Testis (tissue), 5 donors: ENCODE measurements at places on chromosomes 2 and 18. TPM values are rescaled to one million over a fixed set of nuclear protein-coding genes. Genes with fewer than 3 reads are reported as not detected.

DNA sequence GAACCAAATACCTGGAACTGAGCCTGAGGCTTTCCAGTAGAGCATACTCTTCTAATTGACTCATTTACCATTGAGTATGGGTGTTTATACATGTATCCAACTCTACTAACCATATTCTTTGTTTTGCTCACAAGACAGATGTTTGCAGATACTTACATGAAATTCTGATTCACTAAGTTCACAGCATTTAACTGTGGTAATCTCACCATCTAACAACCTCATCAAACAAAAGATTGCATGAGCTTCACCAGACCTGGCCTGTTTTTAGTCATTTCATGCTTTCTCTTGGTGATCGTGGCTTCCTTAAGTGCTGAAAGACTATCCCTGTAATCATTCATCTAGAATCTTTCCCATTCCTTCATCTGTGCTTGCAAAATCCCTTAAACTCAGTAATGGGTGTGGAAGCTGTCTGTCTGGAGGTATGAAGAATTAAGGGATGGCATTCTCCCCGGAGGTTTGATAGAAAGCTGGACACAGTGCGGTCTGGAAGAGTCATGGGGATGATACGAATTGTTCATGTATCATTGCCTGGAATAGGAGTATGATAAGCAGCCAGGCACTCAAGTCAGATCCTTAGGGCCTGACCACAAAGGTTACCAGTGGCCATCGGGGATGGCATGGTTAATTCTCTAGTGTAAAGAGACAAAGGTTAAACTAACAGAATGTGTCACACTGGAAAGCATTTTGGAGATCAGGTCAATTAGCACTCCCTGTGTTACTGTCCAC lies 42.0 kb upstream of the IL1R1 start:
- no peak for DNase-seq

GRCh38 chr2:26458365-26459042 lies 19.4 kb downstream of the OTOF start:
- DNase-seq = no peak

DNA sequence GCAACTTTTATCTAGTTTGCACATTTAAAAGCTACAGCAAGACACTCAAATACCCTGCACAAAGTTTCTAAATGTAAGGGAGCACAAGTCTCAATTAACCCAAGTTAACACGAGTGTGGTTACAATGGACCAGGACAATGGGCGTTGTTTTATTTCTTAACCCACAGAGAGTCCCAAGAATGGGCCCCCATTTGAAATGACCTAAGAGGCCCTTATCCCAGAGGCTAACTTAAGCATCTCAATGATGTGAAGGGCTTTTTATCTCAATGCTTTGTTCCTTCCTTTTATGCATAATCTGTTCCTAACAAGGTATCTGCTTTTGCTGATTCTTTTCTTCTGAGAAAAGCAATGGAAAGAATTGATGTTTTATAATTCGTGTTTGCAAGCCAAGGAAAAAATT lies 151.5 kb upstream of the SALL3 start:
- DNase-seq = no peak

The SULT1C4 gene
- total RNA-seq = 3.5 TPM

DNA sequence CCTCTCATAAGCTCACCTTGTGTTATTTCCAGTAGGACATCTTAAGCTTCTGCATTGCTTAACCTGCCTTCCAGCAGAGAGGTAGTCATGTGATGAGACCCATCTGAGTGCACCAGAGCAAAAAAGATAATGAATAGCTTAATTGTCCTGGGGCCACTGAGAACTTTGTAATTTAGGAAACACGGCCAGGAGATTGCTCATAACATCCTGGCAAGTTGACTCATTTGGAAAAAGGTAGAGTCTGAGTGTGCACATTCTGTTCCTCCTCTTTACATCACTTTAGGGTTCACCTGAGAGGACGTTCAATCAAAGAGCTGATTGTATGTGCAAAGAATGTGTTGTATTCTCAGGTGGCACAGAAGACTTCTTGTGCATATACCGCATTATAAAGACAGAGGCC lies 830.2 kb upstream of the SOX11 start:
- DNase-seq = no peak

GRCh38 chr2:238039985-238040384 lies 20.8 kb upstream of the SCLY start:
- no peak for DNase-seq

The SNRNP200 gene
- 202 TPM for total RNA-seq

- DNase-seq = no peak
Observed at GRCh38 chr2:14557916-14558315, 74.6 kb upstream of the LRATD1 start.

The C1QL2 gene
- 1.2 TPM for total RNA-seq

The RGPD3 gene
- 5.7 TPM for total RNA-seq

GRCh38 chr2:98311771-98312545 lies 34.3 kb upstream of the CNGA3 start:
- peak; percentile 60 for DNase-seq

The CHCHD5 gene
- 51.3 TPM for total RNA-seq

DNA sequence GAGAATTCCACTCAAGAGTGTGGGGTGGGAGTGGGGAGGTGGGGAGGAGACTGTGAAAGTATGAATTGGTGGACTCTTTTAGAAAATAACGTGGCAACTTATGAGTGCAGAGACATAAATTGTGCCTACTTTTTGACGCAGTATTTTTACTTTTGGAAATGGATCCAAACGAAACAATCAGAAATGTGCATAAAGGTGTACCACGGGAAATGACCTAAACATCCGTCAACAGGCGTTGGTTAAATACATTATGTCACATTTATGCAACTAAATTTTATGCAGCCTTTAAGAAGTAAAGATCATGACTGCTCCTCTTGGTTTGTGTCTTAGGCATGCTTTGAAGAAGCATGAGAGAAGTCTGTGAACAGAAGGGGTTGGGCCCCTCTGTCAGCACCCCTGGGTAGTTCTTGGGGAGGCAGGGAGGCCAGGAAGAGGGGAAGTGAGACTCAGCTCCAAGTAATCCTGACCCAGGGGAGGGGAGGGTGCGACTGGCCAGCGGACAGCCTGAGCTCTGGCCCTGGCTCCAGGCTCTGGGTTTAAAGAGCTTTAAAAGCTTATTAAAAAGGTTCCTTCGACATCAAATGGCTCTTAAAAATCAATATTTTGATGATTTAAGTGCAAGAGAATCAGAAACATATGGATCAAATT lies 126.4 kb upstream of the HAAO start:
- DNase-seq = no peak

The LIMS3 gene
- 13.8 TPM for total RNA-seq

- DNase-seq = no peak
Observed at GRCh38 chr2:239255218-239255617, 145.6 kb downstream of the HDAC4 start.

The ZBTB7C gene
- 65.4 TPM for total RNA-seq

DNA sequence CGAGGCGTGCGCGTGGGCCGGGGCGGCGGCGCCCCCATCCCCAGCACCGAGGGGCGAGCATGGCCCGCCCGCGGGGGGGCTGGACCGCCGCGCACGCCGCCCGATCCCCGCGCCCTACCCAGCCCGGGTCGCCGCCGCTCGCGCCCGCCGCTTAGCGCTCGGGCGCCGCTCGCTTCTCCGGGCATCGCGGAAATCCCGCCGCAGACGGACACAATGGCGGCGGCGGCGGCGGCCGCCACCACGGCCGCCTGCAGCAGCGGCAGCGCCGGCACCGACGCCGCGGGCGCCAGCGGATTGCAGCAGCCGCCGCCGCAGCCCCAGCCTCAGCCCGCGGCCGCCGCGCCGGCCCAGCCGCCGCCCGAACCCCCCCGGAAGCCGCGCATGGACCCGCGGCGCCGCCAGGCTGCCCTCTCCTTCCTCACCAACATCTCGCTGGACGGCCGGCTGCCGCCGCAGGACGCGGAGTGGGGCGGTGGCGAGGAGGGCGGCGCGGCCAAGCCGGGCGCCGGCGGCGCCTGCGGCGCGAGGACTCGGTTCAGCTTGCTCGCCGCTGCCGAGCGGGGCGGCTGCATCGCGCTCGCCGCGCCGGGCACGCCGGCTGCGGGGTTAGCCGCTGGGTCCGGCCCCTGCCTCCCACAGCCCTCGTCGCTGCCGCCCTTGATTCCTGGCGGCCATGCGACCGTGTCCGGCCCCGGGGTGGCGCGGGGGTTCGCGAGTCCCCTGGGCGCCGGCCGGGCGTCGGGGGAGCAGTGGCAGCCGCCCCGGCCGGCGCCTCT lies 453 bp downstream of the CABLES1 start:
- DNase-seq = no peak

The CCDC74A gene
- 176 TPM for total RNA-seq

- no peak for DNase-seq
Observed at GRCh38 chr2:196804381-196804780, 4.8 kb downstream of the C2orf66 start.

GRCh38 chr2:62947403-62947802 lies 103.2 kb upstream of the OTX1 start:
- DNase-seq = no peak

DNA sequence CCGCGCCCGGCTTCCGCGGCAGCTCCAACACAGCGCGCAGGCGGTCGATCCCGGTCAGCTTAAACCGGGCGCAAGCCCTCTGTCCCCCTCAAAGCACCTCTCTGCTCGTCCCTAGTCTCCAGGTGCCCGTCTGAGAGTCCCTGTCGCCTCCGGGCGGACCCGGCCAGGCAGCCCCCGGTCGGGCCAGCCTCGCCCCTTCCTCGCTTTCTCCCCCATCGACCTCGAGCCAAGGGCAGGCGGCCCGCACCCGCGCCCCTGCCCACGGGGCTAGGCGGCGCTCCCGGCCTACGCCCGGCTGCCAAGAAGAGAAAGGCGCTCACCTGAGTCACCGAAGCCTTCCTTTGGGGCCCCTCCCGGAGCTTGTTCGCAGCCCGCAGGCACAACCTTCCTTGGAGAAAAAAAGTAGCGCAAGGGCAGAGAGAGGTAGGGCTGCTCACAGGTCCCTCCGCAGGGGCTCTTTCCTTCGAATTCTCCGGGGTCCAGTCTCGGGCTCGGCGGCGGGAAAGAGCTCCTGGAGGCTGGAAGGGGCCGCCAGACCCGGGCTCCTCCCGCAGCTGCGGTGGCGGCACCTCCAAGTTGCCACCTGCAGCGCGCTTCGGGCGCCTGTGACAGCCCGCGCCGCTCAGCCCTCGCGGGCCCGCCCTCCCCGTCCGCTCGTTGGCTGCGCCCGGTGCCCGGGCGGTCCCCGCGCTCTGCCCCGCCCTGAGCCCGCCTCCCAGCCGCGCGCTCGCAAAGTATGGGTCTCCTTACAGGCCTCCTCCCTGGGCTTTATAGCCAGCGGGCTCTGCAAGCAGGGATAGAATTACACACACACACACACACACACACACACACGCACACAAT lies 86.5 kb upstream of the EPB41L3 start:
- peak; percentile 89 for DNase-seq

GRCh38 chr2:84649487-84650142 lies 133.3 kb downstream of the DNAH6 start:
- no peak for DNase-seq

The SPP2 gene
- total RNA-seq = not detected

DNA sequence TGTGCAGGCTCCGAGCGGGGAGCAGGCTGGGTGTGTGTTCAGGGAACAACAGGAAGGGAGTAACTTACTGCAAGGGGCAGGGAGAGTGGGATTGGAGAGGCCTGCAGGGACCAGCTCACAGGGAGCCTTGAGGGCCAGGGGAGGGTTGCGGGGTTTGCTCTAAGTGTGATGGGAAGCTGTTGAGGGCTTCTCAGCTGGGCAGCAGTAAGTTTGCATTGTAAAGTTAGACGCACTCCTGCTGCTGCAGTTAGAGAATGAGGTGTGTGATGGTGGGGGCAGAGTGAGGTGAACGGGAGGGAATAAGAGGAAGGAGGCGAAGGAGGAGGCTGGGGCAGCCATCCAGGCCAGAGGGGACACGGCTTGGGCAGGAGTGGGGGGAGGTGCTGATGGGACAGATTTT lies 53.4 kb downstream of the BOLA3 start:
- DNase-seq = no peak

- no peak for DNase-seq
Observed at GRCh38 chr2:182117196-182117595, 131.5 kb downstream of the PPP1R1C start.

GRCh38 chr2:8489751-8490150 lies 192.1 kb upstream of the ID2 start:
- DNase-seq = no peak

DNA sequence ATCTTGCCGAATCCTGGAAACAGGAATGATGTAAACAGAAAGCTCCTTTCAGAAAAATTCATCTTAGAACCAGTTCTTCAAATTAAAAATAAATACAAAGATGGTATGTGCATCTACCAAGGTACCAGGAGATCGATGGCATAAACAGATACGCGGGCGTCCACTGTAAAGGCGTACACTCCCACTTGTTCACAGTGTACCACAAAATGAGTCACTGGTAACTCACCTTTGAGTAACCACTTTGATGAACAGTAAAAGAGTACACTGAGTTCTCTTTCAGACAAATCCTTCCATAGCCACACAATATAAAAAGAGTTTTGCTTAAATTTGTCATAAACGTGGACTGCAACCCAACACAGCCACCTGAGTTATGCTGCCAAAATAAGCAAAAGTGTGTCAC lies 128.3 kb downstream of the DNER start:
- no peak for DNase-seq

- peak; percentile 29 for DNase-seq
Observed at GRCh38 chr2:67649331-67650261, 252.5 kb downstream of the ETAA1 start.

GRCh38 chr2:120103723-120104467 lies 91.0 kb downstream of the EPB41L5 start:
- DNase-seq = no peak

- DNase-seq = no peak
Observed at GRCh38 chr2:233350708-233351107, 3.6 kb upstream of the DGKD start.

- no peak for DNase-seq
Observed at GRCh38 chr18:4353853-4354418, 101.2 kb downstream of the DLGAP1 start.

- DNase-seq = no peak
Observed at GRCh38 chr2:151975460-151976414, 123.1 kb downstream of the CACNB4 start.
